Epithelial cell of umbilical artery (primary cell): ENCODE measurements at places on chromosomes 3 and 15. TPM values are rescaled to one million over a fixed set of nuclear protein-coding genes. Genes with fewer than 3 reads are reported as not detected.

Gene NR1I2
- total RNA-seq = 0.15 TPM in 1 of 2 replicates, not detected in the other

Gene AHSG
- total RNA-seq = not detected in 2 replicates

Gene NLGN1
- 11.7 and 25.5 TPM in 2 replicates for total RNA-seq

Gene ATP1B3
- total RNA-seq = 85.1 and 91.9 TPM in 2 replicates

Gene CA12
- 0.65 and 3.0 TPM in 2 replicates for total RNA-seq
